Substantia nigra (tissue), 51 donors: ENCODE measurements at places on chromosomes 12 and 14.

- no peak for DNase-seq
These were observed 39.7 kb upstream of the ATF7IP start for GRCh38 chr12:14325716-14326343.

DNA sequence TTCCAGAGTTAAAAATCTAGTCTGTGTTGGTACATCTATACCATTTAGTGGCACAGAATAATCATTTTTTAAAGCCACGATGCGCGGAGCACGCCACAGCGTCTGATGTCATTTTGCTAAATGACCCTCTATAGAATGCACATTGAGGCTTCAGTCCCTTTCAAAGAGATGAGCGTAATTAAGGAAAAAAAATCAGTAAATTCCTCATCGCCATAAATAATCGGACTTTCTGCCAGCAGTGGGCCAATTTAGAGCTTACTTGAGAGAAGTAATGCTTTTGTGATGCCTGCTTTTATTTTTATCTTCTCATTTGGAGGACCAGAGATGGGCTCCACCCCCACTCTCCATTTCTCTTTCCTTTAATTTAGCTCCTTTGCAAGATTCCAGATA is 4.0 kb downstream of the ASCL1 start:
- no peak for DNase-seq

DNA sequence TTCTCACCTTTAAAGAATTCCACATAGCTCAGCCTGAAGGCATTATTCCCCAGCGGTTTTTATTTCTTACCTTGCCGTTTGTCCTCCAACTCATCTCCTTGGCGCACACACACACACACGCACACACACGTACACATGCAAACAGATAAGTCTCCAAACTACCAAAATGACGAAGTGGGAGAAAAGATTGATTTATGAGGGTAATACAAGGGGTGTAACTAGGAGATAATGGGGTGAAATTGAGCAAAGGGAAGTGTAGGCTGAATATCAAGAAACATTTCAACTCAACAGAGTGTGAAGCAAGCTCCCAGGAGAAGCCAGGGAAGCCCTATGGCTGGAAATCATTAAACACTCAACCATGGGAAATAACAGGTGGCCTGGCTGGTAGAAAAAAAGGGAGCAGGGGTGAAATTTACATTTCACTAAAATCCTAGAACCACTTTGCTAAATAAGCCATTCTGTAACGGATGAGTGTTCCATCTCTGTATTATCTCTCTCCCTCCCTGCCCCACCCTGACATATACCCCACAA is 41.0 kb downstream of the GRIN2B start:
- DNase-seq, result no peak

DNA sequence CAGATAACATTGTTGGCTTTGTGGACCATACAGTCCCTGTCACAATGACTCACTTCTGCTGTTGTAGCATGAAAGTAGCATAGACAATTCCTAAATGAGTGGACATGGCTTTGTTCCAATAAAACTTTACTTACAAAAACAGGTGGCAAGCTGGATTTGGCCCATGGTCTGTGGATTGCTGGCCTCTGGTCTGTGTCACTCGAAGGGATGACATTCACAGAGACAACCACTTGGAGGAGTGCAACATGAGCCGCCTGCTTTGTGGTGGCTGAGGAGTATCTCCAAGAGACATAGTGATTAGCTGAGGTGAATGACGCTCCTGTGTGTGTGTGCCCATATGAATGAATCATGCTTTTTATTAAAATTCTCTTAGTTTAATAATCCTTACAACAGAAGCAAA is 81.3 kb upstream of the NRXN3 start:
- DNase-seq, result no peak

- no peak for DNase-seq
These were observed 311.3 kb downstream of the DPF3 start for GRCh38 chr14:72582582-72582981.

- no peak for DNase-seq
These were observed at the start of gene HNF1A for GRCh38 chr12:120978296-120979219. HNF1A (plus strand) TSS chr12:120978543; CDS start chr12:120978769, 226 bp downstream.

GRCh38 chr14:72503271-72503670 is 390.6 kb downstream of the DPF3 start:
- no peak for DNase-seq

GRCh38 chr12:128994856-128995255 is 141.6 kb downstream of the GLT1D1 start:
- DNase-seq, result no peak

DNA sequence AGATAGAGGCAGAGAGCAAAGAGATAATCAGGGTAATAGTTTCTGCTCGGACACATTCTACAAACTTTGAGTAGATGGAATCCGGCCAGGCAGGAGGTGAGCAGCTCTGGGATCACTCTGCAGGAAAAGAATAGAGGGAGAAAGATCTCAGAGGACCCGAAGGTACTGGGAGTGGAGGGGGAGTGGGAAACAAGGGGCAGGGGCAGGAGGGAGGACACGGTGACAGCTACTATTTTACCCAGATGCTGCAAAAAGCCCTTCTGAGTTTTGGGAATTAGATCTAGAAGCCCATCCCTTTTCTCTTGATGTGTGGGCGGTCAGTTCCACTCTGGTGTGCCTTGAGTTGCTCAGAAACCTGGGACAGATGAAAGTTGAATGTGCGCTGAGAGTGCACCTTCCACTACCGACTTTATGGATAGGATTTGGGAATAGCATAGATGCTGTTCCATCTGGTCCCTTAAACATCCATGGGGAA is 556 bp downstream of the GPRC5A start:
- no peak for DNase-seq

DNA sequence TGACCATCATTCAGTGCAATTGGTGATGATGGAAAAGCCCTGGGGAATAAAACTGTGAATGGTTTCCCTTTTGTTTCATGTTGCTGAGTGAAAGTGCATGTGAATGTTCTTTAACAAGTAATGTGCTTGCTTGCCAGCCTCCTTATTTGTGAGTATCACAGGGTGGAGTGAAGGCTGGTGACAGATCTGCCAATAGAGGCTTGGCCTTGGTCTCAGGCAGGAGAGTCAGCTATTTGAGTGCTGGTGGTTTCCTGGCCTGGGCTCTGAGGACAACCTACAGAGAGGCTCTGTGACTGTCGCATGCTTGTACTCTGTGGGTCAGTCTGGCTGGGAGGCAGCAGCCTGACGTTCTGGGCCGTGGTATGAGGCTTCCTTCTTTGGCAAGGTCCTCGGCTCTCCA is 20.7 kb downstream of the KRT85 start:
- no peak for DNase-seq

GRCh38 chr14:54597795-54598443 is 31.0 kb downstream of the SAMD4A start:
- no peak for DNase-seq

DNA sequence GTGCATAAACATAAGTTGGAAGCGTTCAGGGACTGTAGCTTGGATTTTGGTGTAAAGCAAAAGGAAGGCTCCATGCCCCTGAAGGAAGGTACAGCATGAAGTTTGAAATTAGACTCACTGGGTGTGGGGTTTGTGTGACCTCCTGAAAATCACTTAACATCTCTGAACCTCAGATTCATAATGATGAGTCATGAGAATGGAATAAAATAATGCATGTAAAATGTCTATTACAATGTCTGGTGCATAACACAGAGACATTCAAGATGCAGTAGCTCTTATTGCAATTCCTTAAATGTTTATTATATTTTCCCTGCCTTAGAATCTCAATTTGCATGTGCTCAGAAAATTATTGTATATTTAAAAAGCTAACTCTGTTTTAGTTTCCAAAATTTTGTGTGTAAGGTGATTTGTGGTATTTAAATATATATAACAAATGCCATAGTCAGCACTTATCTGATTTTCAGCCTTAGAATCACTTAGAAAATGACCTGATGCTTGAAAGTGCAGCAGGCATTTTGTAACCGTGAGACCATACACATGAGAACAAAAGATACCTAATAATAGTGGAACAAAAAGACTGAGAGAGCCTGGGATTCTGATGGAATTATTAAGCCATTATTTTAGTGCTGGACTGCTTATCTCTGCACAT is 66.3 kb downstream of the E2F7 start:
- no peak for DNase-seq

DNA sequence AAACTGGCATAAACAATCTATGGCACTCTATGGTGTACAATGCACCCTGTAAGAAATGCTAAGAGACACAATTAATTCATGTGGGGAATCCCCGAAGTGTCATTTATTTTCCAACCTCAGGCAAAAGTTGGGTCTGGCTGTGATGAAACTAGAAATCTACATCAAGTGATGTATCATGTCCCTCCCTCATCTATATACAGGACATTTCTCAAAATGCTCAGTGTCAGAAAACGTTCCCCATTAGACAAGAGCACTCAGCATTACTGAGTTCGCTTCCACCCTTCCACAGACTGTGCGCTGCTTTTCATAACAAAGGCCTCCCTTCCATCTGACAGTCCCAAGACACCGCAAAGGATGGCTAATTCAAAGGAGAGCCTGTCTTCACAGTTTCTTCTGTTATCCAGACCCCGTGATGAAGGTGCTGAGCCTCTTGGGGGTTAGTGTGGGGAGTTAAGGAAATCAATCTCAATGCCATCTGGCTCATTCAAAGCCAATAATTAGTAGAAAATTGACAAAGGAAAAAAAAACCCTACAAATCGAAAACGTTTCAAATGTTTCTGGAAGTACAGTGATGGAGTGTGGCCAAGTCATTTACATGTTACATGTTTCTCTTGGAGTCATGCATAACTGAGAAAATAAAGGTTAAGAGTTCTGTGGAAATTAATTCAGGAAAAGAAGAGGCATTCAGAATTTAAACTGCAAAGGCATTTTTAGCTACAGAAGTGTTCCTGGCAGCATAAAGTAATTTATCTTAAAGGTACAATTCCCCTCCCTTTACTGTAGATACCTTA is 7.5 kb downstream of the CCDC88C start:
- no peak for DNase-seq

DNA sequence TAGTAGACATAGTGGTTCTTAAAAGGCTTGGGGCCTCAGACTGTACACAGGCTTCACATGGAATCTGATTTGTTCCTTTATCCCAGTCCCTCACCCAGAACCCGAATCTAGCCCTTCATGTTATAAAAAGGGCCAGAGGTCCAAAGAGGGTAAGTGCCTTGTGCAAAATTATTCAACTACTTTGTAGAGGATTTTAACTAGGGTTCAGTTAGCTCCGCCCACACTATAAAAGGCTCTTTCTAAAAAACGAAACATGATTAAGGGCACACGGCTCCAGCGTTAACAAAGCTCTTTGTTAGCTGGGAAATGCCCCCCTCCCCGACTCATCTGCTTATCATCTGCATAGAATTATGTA is 3.2 kb upstream of the SOCS2 start:
- no peak for DNase-seq

- DNase-seq, result peak; percentile 23
These were observed 1.8 kb downstream of the SLC38A1 start for GRCh38 chr12:46266869-46267574.

GRCh38 chr12:78977304-78977867 is 112.8 kb downstream of the SYT1 start:
- DNase-seq, result no peak

DNA sequence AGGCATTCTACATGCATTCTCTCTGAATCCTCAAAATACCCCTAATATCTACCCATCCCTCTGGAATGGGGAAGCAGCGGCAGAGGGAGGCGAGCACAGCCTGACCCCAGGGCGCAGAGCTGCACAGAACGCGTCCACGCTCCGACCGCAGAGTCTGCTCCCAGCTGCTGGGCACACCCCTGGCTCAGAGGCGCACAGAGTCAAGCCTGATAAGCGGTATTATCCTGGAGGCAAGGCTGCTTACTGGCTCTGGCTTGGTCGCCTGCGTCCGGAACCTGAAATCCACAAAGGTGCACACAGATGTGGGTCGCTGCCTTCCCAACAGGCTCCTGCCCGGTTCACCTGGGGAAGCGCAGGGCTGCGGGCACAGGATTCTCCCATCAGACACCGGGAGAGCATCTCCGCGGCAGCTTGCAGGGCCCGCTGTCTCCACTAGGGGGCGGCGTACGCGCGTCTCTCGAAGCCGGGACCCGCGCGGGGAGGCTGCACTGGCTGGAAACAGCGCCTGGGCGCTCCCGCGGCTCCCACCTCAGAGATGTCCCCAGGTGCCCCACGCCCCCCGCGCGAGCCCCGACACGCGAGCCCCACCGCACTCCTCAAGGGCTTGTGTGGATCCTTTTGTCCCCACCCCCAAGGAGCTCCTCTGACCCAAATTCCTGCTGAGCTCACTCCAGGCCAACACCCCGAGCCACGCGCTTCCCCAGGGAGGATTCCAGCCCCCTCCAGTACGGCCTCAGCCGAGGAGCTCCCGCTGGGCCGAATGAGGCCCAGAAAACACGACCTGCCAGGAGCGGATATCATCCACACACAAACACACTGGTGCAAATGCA is 120.1 kb upstream of the FZD10 start:
- DNase-seq, result peak; percentile 13

DNA sequence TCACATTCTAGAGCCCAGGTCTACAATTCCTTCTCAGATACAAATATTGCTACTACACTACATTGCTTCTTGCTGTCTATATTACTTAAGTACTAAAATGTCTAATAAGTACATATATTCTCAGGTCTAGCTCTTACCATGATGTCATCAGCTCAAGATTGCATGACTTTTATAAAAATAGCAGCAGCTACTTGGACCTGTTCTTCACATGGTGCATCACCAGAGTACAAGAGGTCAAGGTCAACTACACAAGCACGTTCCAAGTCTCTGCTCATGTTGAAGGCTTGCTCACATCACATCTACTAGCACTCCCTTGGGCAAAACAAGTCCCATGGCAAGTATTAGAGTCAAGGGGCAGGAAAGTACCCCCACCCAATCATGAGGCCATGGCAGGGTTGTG is 465.6 kb downstream of the MED13L start:
- DNase-seq, result no peak

- no peak for DNase-seq
These were observed 19.1 kb downstream of the PGAM5 start for GRCh38 chr12:132729541-132730320.

DNA sequence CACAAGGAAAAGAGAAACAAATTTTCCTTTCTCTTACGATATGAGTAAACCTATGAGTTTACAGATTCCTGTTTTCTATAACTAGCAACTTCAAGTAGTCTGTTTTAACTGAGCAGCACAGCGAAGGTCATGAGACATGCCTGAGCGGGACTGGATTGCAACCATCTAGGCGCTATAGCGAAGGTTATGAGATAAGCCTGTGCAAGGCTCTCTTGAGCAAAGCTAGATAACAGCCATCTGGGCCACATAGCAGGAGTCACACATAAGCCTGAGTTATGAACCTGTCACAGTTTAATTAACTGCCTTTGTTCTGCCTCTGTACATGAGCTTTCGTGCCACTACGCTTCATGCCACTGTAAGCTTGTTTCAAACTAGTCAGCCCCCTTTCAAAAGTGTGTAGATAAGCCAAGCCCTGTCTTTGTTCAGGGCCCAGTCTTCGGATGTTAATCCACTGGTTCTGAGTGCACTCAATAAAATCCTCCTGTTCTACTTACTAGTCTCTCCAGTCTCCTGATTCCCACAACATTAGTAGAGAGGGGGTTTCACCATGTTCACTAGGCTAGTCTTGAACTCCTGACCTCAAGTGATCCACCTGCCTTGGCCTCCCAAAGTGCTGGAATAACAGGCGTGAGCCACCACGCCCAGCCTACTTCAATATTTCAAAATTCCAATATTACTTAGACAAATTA is 47.1 kb downstream of the SEC23A start:
- no peak for DNase-seq
